ENCODE measurements at places on chromosomes 16 and 17. TPM values are rescaled to one million over a fixed set of nuclear protein-coding genes. Genes with fewer than 3 reads are reported as not detected.

DNA sequence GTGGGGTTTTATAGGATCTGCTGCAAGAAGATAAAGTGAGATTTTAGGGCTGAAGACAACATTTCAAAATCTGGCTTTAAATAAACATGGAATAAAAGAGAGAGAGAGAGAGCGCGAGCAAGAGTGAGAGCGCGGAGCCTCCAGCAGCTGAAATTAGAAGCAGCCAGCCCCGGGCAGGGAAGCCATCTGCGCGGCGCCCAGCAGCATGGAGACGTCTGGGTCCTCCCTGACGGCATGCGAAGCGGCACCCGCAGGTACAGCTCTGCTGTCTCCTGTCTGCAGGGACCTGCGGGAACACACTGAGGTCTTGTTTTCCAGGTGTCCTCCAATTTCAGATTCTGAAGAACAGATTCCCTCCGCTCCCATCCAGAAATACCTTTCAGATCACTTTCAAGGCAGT is 7.9 kb upstream of the BAIAP2 start:
- DNase-seq, result no peak

DNA sequence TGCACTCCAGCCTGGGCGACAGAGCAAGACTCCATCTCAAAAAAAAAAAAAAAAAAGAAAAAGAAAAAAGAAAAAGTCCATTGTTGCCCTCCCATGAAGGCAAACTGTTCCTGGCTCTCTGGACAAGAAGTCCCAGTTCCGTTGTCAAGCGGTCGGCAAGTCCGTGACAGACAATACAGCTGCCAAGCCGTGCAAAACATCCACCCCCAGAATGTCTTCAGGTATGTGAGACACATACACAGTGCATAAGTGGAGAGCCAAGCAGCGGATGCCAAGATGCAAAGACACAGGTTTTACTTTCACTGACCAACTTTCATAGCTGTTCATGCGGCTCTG is 33.6 kb upstream of the APPBP2 start:
- DNase-seq, result no peak

- DNase-seq, result no peak
Observed at GRCh38 chr17:28880572-28880945, 17.0 kb downstream of the FLOT2 start.

GRCh38 chr17:16923097-16923903 is 48.6 kb downstream of the TNFRSF13B start:
- no peak for DNase-seq

- no peak for DNase-seq
Observed at GRCh38 chr17:28908640-28909167, 5.8 kb upstream of the DHRS13 start.

GRCh38 chr16:57540906-57541753 is 1.3 kb upstream of the ADGRG5 start:
- no peak for DNase-seq

C16orf96 gene
- not detected for total RNA-seq

BAIAP3 gene
- 4.5 TPM for total RNA-seq

TMEM92 gene
- 1.9 TPM for total RNA-seq

- no peak for DNase-seq
Observed at GRCh38 chr16:87956365-87957231, 5.4 kb downstream of the BANP start.

GRCh38 chr16:25959221-25959620 is 267.5 kb downstream of the HS3ST4 start:
- no peak for DNase-seq

- DNase-seq, result no peak
Observed at GRCh38 chr17:13117616-13118015, 99.8 kb upstream of the ELAC2 start.

GRCh38 chr16:3908951-3909437 is 28.5 kb upstream of the CREBBP start:
- no peak for DNase-seq

JPH3 gene
- 0.03 TPM for total RNA-seq

DNA sequence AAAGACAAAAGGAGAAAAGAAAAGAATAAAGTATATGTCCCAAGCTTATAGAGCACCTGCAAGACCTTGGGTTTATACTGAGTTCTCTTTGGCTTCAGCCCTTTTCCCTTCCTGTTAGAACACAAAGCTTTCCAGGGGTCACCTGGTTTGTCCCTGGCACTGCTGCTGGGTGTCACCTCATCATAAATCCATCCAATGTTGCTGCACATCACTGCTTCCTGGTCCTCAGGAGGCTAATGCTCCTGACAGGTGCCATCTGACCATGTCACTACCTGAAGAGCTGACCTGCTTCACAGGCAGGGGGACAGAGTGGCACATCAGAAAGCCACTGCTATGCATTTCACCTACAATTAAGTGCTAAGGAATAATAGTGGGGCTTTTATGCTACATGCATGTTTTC is 164.6 kb upstream of the ELAC2 start:
- no peak for DNase-seq

CCDC78 gene
- 10.3 TPM for total RNA-seq

PDPR gene
- 5.1 TPM for total RNA-seq

DNA sequence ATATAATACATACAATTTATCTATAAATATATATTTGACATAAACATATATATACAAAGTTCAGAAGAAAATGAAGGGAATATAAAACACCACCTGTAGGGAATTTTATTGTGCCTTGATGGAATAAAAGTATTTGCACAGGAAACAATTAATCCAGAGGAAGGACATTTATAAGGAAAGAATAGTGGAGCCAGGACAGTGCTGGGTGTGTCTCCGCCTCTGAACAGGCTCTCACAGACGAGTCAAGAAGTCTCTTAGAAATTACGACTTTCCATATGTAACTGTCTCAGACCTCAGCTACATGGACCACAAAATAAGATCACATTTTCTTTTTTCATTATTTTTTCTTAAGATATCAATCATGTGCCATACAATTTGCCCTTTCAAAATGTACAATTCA is 93.9 kb downstream of the TMEM114 start:
- DNase-seq, result no peak

TMEM204 gene
- not detected for total RNA-seq

DNA sequence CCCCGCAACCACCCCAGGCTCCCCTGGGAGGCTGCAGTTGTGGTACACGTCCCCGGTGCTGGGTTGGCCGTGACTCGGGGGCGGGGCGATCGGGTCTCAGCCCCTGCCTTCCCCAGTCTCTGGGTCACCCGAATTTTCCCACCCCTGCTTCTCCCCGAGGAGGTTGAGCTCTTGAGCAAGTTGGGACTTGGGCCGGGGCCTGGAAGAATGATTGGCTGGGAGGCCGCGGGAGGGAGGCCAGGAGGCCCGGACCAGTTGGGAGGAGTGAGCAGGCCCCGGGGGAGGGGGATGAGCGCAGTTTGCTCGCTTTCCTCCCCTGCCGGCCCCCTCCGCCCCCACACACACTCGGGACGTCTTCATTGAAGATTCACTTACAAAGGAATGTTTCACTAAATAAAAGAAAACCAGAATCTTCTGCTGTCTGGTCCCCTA is 4.5 kb upstream of the HEXIM1 start:
- DNase-seq, result no peak

GRCh38 chr17:68204736-68205135 is 43.1 kb upstream of the AMZ2 start:
- DNase-seq, result no peak

GRCh38 chr17:7538891-7539545 is 9.8 kb upstream of the TNFSF12 start:
- DNase-seq, result no peak

KRT36 gene
- not detected for total RNA-seq

- no peak for DNase-seq
Observed at GRCh38 chr16:89060207-89060794, 33.4 kb upstream of the ACSF3 start.

DNA sequence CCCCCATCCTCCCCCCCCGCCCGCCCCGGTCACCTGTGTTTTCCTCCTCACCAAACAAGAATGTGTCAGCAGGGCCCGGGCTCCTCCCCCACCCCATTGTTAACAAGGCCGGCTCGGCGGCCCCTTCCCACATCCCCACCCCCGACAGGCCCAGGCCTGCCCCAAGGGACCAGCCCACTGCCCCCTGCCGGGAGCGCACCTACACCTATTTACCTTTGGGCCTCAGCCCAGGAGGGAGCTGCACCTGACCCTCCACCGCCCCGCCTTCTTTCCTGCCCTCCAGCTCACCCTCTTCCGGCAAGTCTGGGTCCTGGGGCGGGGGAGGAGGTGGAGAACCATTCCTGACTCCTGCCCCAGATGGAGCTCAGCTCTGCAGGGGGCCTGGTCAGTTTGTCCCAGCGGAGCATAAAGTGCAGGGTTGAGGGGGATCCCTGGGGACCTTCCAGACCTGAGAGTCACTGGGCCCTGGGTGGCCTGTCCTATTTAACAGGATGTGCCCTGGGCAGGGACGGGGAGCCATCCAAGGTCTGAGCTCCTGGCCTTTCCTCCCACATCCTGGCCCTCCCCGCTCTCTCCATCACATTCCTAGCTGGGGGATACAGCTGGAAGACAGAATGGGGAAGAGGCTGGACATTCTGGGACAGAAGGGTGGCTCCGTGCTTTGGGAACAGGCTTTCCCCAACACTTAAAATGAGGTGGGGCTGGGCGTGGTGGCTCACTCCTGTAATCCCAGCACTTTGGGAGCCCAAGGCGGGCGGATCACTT is 8.3 kb downstream of the FOXJ1 start:
- DNase-seq, result no peak

DNA sequence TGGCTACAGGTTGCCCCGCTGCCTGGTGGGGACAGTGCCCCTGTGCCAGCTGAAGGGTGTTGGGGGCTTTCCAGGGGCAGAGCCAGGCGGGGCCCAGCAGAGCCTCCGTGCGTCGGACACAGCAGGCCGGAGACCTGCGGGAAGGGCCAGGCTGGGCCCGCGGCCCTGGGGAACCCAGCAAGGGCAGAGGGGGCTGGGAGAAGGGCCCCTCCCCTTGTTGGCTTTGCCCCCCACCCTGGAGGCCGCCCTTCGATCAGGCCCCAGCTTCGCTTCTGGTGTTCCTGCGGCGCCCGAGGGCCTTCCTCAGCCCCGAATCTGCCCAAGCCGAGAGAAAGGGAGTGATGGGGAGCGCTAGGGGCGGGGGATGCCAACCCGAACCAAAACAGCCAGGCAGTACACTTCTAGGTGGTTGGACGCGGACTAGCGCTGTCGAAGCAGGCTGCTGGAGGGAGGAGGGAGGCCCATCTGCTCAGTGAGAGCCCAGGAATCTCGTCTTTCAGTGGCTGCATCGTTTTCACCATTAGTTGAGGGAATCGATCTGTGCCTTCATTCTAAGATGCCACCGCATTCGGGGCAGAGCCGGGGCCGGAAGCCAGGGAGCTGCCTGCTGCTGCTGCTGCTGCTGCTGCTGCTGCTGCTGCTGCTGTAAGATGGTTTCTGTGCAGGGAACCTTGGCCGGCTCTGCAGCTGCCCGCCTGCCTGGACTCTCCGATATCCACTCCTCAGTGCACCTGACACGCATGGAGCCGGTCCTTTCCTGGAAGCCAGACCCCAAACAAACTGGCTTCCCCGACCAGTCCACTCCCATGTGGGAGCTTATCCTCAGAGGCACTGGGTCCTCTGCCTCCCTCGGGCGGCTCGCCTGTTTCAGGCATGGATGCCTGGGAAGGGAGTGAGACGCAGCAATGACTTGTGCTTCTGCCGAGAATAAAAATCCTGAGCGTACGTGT is 1.7 kb downstream of the JPH3 start:
- DNase-seq, result no peak

UBTF gene
- total RNA-seq, result 68.7 TPM

DNA sequence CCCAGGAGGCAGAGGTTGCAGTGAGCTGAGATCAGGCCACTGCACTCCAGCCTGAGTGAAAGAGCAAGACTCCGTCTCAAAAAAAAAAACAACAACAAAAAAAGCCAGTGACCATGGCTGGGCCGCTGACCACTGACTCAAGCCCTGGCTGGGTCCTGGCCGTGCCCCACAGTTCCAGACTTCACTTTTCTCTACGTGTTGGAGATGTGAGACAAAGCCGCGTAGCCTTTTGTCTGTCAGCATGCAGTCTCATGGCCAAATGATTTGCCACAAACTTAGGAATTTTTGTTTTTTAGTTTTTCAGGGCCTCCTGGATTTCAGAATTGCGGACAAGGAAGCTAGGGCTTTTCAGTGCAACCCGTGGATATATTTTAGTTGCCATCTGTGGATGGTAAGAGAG is 89.3 kb upstream of the CIBAR2 start:
- no peak for DNase-seq

GRCh38 chr17:66983414-66984021 is 19.0 kb downstream of the CACNG4 start:
- no peak for DNase-seq

DNA sequence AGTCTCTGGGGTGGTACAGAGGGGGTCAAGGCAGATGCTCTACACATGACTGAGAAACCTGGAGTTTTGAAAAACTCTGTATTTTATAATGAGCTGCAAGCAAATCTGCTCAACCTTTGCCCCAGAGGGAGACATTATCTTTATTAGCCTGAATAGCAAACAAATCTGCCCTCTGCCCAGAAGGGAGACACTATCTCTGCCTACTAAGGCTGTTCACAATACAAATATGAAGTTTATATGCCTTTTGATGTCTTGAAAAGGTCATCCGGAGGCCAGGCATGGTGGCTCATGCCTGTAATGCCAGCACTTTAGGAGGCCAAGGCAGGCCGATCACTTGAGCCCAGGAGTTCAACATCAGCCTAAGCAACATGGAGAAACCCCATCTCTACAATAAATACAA is 11.0 kb upstream of the XYLT1 start:
- no peak for DNase-seq

GRCh38 chr16:5377280-5377898 is 279.8 kb upstream of the EEF2KMT start:
- no peak for DNase-seq

DNA sequence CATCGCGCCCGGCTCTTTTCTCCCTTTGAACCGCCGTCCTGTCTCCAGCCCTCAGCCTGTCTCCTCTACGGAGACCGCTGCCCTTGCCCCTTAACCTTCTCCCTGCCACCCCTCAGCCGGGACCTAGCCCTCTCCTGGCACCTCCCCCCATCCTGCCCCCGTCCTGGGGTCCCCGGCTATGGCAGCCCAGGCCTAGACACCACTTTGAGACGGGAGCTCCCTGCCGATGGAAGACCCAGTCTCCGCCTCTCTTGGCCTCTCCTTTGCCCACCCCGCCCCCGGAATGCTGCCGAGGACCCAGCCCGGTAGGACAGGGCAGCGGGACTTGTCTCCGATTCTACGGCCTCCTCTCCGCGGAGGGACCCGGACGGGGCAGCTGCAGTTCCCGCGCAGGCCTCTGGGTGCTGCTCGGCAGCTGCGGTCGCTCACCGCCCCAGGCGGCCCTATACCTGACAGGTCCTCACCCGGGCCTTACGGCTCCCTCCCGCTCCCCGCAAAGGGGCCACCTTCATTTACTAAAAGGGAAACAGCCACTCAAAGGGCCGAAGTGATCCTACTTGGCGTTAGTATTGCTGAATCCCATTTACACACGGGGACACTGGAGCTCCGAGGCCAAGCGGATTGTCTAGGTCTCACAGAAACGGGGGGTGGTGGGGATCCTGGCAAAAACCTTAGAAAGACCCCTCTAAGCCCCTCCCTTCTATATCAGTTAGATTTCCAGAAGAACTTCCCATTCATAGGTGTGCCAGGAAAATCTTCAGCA is 32.6 kb upstream of the TAC4 start:
- DNase-seq, result peak; percentile 57

GRCh38 chr16:86133847-86134375 is 234.9 kb downstream of the IRF8 start:
- DNase-seq, result no peak
